Pancreas (tissue), 10 donors: ENCODE measurements at places on chromosomes 13 and 19.

GRCh38 chr13:107643615-107644014, 571.7 kb downstream of the LIG4 start:
- DNase-seq = no peak

DNA sequence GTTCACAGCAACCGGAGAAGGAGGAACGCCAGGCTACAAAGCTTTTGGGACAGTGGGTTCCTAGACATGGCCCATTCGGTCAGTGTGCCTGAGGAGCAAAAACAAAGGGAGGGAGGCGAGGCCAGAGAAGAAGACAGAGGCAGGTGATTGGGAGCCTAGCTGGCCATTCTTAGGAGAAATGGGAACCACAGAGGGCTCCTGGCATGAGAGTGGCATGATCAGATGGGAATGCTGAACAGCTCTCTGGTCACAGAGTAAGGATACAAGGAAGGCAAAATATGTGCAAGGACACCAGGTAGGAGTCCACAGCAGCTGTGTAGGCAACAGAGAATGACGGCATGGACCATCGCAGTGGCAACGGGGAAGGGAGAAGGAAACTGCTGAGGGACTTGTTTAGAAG, 82.4 kb downstream of the EFNB2 start:
- DNase-seq = no peak

DNA sequence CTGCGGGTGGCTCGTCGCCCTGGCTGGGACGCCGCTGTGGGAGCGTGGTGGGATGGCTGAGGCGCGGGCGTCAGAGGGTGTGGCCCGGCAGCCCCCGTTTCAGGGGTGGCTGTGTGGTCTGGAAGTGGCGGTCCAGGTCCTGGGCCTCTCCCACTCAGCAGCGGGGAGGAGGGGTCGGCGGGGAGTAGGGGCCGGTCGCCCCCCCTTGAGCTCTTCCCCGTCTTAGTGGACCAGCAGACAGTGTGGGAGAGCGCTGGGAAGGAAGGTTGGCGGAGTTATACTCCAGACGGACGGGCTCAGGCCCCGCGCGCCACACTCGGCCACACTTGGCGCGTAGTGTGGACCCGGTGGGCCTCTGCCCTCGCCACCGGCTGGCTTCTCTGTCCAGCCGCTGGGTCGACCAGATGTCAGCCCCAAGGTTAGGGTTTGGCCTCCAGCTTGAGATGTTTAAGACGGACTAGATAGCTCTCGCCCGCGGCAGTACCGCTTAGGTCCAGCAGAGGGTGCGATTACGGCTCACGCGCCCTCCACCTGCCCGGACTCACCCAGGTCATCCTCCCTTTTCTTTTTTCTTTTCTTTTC, 21.7 kb upstream of the ZNF429 start:
- DNase-seq = peak; percentile 25

DNA sequence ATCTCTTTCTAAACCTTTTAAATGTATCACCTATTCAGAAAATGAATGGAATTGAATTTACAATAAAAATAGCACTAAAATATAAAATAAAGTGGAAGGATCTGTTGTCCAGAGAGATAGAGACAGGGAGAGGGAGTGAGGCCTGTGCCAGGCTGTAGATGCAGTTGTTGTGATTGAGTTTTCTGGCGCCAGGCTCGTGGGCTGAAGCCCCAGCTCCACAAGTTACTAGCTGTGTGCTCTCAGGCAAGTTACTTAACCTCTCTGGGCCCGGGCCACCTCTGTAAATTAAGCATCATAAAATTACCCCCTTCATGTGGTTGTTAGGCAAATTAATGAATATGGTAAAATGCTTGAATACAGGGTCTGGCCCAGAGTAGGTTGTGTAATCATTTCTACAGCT, 52.3 kb upstream of the USP29 start:
- no peak for DNase-seq

- peak; percentile 60 for DNase-seq
Measured at GRCh38 chr19:932648-933552, 7.1 kb downstream of the ARID3A start.

DNA sequence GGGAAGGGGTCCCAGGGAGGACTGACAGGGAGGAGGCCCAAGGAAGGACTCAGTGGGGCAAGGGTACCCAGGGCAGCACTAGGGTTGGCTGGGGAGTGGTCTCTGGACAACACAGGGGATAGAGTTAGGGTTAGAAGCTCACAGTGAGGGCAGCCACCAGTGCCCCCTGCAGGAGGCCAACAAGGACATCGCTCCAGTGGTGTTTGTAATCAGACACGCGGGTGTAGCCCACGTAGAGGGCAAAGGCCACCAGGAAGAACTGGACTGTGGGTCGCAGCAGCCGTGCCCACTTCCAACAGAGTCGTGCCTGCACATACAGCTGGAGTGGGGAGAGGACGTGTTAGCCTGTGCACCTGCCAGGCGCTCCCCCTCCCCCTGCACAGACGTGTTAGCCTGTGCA, 9.2 kb downstream of the PLPP2 start:
- no peak for DNase-seq

GRCh38 chr13:46982856-46983582, 86.2 kb upstream of the HTR2A start:
- DNase-seq = no peak

DNA sequence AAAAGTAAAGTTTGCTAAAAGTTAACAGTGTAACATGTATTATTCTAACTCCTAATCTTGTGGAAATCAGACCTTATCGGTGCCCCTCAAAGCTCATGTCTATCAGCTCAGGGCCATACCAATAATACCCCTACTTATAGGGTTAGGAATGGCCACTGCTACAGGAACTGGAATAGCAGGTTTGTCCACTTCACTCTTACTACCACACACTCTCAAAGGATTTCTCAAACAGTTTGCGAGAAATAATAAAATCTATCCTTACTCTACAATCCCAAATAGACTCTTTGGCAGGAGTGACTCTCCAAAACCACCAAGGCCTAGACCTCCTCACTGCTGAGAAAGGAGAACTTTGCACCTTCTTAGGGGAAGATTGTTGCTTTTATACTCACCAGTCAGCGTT, 1677.7 kb downstream of the OLFM4 start:
- no peak for DNase-seq

DNA sequence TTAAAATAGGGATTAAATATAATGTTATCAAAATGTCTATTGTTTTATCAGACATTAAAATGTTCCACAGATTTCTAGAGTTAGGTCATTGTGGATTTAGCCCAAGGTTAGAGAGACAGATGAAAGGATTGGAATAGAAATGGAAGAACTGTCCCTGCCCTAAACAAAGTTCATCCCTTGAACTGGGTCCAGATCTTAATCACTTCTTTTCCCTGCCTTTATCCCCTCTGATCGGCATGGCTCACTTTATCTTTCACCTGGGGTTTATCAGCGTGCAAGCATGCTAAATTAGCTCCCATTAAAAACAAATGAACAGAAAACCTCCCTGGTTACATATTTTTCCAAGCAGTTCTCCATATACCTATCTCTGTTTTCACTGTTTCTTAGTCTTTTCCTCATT, 23.4 kb upstream of the ARGLU1 start:
- DNase-seq = no peak

DNA sequence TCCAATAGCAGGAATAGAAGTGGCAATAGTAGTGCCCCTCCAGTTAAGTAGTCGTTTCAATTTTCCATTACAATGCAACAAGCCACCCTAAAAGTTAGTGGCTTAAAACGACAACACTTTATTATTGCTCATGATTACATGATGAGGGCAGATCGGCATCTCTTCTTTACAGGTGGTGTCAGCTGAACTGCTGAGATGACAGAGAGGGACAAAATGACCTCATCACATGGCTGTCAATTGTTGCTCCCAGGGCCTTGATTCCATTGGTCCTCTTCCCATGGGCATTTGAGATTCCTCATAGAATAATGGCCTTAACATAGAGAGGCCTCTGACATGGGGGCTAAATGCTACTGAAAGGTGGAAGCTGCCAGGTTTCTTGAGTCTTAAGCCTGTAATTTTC, 679.8 kb upstream of the KLHL1 start:
- DNase-seq = no peak

GRCh38 chr19:41478875-41479756, 36.2 kb downstream of the ERICH4 start:
- DNase-seq = no peak

GRCh38 chr13:67341406-67341805, 111.3 kb upstream of the PCDH9 start:
- no peak for DNase-seq

GRCh38 chr13:39816936-39817335, 161.5 kb downstream of the COG6 start:
- no peak for DNase-seq

DNA sequence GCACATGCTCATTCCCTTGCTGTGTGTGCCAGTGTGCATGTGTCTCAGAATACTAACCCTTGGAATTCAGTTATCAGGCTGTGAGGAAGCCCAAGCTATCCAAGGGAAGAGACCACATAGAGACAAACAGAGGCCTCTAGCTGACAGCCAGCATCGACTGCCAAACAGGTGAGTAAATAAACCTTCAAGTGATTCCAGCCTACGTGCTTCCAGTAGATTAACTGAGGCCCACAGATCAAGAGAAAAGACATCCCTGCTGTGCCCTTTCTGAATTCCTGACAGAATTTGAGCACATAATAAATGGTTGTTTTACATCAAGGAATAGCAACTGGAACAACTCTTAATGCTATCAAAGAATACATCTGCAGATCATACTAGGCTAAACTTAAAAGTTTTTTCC, 17.5 kb downstream of the ZC3H13 start:
- DNase-seq = no peak

- no peak for DNase-seq
Measured at GRCh38 chr19:2812414-2813234, 7.0 kb upstream of the ZNF554 start.

GRCh38 chr13:43684963-43685725, 101.6 kb downstream of the ENOX1 start:
- DNase-seq = no peak

DNA sequence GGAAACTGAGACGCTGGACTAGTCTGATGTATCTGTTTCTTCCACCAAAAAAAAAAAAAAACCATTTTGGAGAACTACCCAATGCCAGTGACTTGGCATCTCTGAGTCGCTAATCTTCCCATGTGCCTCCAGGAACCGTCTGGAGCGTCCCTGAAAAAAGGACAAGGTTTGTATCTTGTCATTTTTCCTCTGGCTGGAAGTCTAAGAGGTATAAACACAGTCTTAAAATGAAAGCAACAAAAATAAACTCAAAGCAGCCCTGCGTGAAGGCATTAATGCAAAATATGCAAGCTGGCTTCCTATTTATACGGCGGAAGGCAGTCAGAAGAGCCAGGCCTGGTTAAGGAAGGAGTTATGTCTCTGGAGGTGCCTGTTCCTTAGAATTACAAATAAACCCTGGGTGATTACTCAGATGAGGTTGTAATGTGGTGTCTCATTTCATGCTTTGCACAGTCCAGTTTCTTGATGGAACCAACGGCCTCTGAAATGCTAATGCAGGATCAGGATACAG, 20.3 kb downstream of the ACTN4 start:
- DNase-seq = no peak

- DNase-seq = no peak
Measured at GRCh38 chr13:77377016-77377415, 50.1 kb upstream of the MYCBP2 start.

GRCh38 chr13:98471934-98472333, 105.0 kb downstream of the STK24 start:
- DNase-seq = no peak
